ENCODE measurements at places on chromosomes 3 and 15.

- no peak for DNase-seq
Observed at GRCh38 chr3:17151598-17152373, 267.0 kb downstream of the PLCL2 start.

- DNase-seq = no peak
Observed at GRCh38 chr3:66620296-66620695, 119.5 kb upstream of the LRIG1 start.

DNA sequence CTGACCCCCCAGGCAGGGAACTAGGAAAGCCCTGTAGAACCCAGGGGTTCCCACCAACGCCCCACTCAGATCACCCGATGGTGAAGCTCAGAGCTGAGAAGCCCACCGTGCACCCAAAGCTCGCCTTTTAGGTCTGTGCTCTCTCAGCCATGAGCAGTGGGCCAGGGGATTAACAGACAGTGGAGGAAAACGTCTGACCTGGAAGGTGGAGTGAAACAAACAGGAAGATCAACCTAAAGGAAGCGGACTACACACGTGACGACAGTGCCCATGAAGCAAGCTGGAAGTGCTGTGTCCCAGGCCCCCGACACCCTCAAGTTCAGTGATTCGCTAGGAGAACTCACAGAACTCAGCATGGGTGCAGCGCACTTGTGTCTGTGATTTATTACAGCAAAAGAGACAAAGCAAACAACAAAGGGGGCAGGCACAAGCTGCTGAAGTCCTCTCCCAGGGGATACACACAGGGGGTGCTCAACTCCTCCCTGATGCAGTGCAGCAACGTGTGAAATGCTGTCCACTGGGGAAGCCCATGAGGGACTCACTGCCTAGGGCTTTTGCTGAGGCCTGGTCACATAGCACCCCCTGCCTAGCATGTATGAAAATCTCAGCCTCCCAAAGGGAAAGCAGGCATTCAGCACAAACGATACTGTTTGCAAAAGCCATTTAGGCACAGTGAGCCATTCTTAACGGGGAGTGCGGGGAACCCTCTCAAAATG, 43.5 kb downstream of the CFAP92 start:
- peak; percentile 15 for DNase-seq

GRCh38 chr3:187063286-187064121, 75.8 kb downstream of the RPL39L start:
- DNase-seq = no peak

GRCh38 chr3:193874997-193875593, 260.9 kb upstream of the HES1 start:
- DNase-seq = no peak

DNA sequence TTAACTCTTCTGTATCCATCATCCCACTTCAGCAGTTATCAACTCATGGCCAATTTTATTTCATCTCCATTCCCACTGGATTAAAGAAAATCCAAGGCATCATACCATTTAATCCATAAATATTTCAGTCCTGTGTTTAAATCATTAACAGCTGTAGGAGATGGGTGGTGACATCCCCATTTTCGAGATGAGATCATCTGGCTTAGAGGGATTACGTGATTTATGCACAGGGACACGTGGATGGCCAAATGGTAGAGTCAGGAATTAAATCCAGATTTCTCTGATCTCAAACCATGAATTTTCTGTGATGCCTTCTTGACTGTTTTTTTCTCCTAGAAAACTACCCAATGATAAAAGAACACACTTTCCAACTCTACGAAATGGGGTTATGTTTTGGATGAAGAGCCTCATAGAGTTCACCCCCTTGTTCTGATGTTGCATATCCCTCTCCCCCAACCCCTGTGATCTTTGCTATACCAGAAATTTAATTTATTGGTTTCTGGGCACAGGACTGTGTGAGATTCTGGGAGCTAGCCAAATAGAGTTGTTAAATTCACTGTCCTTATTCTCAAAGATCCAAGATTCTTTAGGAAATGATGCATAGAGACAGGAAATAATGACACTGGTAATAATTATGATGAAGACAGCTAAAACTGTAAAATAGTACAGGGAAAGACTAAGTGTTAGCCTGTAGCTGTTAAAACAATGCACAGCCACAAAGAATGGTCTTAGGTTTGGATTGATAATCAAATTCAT, 7.4 kb downstream of the ZNF589 start:
- DNase-seq = no peak

- DNase-seq = no peak
Observed at GRCh38 chr15:56960116-56960515, 41.7 kb downstream of the TCF12 start.

DNA sequence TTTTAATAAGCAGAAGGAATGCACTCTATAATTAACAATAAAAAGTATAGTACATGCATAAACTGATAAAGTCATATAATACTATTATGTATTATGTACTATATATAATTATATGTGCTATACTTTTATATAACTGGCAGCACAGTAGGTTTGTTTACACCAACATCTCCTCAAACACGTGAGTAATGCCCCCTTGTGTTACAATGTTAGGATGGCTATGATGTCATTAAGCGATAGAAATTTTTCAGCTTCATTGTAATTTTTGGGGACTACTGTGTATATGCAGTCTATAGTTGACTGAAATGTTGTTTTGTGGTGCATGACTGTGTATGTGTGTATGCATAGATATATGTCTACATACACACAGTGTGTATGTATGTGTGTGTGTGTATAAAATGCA, 100.6 kb downstream of the SLMAP start:
- no peak for DNase-seq

Measured in NCI-H1092 (cell line).